ENCODE measurements at places on chromosomes 5 and 9.

GRCh38 chr5:176793736-176794135 lies 16.6 kb upstream of the UNC5A start:
- no peak for DNase-seq

DNA sequence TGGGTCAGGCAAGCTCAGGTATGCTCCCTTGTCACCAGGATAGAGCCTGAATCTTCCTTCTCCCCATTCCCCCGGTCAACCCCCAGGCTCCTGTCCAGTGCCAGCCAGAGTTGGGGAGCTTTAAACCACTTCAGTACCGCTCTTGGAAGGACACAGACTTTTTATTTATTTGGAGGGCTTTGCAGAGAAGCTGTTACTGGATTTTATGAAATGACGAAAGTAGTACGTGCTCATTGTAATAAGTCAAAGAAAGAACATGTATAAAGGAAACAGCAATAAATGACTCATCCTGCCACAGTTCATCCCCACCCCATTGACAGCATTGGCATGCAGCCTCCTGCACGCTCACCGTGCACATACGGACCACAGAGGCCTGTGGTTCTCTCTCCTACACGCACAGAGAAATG lies 230.3 kb downstream of the AUH start:
- DNase-seq = no peak

- DNase-seq = no peak
Observed at GRCh38 chr5:99814321-99815063, 720.7 kb upstream of the FAM174A start.

GRCh38 chr5:87579678-87580077 lies 166.9 kb upstream of the CCNH start:
- no peak for DNase-seq

- DNase-seq = no peak
Observed at GRCh38 chr5:103217101-103217500, 41.5 kb upstream of the MACIR start.

GRCh38 chr5:83101514-83101913 lies 24.2 kb downstream of the XRCC4 start:
- no peak for DNase-seq

DNA sequence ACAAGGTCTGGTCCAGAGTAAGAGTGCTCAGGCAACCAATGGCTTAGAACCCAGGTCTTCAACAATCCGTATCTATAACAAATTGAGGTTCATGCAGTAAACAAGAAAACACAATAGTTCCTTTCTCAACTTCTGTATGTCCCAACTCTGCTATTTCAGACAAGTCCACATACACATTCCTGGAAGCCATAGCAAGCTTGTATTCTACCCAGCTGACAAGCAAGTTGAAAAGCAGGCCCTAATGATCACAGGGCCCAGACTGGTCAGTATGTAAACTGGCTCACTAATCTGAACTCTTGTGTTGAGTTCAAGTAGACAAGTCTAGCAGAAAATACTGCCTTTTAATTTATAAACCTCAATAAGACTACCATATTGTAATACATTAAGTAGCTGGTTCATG lies 26.9 kb downstream of the FNIP1 start:
- DNase-seq = no peak

DNA sequence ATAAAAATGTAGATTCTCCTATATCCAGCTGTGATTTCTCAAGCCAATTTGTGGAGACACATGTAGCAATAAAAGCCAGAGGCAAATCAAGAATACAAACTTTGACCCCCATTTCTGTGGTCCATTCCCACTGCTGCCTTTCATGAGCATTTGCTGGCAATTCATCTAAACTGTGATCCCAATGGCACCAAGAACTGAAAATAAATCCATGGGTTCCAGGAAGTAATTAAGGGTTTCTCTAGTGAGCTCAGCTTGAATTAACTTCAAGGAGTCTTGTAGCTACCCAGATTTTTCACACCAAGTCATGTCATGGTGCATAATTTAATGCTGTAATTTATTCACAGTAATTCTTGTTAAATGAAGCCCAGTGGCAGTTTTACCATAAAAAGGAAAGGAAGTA lies 145.0 kb upstream of the SMC2 start:
- DNase-seq = no peak

GRCh38 chr5:143898381-143898780 lies 86.4 kb downstream of the HMHB1 start:
- no peak for DNase-seq

- DNase-seq = no peak
Observed at GRCh38 chr5:92002721-92003274, 619.7 kb upstream of the ARRDC3 start.

DNA sequence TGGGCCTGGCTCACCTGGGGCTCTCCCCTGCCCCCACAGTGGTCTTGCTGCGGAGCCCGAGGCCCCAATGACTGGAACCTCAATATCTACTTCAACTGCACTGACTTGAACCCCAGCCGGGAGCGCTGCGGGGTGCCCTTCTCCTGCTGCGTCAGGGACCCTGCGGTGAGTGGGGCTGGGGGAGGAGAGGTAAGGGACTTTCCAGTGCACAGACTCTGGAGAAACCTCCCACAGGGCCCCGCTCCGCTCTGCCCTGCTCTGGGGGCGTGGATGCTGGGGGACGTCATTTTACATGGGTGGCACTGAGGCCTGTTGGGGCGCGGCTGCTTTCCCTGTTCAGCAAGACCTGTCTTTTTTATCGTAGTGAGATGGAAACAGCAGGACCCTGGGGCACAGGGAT lies 7.6 kb downstream of the TSPAN17 start:
- DNase-seq = no peak
